ENCODE measurements at places on chromosomes 16 and 17.

GRCh38 chr16:66914541-66914940 lies 4.1 kb downstream of the CDH16 start:
- no peak for DNase-seq

DNA sequence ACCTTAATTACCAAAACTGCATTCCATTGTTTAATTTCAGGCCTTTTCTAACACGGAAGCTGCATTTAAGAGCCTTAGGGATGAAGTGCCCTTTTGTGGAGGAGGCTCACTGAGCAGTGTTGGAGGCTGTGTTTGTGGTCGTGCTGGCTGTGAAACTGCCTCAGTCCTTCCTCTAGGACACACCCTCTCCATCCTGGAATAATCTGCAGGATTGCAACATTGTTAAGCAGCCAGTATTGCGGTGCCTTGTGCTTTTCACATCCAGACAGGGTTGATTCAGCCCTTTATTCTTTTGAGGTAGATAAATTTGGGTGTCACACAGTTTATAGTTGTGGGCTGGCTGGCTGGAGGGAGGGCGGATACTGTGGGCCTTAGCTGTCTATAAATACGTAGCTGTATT lies 141.6 kb downstream of the CDRT15L2 start:
- no peak for DNase-seq

- no peak for DNase-seq
These were observed 78.7 kb downstream of the LITAF start for GRCh38 chr16:11507991-11508390.

DNA sequence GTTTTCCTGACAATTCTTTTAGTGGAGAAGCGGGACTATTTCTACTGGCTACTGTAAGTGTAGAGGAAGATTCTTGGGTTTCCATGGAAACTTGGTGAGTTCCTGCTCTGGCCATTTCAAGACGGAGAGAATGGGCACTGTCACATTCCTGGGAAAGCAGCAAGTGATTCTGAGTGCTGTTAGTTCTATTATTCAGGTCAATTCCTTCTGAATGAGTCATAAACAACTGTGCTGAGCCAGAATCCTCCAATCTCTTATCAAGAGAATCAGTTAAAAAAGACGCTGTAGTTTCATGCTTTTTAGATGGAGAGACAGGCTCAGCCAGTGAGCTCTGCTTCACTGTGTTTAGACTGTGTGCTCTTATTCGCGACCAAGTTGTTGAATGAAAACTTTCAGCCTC lies 19.6 kb downstream of the AKAP10 start:
- no peak for DNase-seq

GRCh38 chr16:13108126-13108525 lies 206.7 kb downstream of the SHISA9 start:
- DNase-seq = no peak

DNA sequence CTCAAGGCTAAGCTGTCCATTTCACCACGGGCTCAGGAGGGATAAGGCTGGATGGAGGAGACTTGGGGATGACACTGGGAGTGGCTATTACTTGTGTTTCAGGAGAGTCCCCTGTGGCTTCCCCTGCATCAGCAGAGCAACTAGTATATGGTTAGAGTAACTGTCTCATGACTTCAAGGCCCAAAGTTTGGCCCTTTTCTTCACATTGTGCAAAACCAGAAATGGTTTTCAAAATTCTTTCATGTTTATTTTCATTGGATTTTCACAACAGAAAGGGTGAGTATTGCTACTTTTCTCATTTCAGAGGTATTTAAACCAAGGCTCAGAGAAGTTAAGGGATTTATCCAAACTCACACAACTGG lies 18.1 kb upstream of the TAC4 start:
- no peak for DNase-seq

GRCh38 chr17:78338486-78339259 lies 21.2 kb downstream of the SOCS3 start:
- DNase-seq = no peak

GRCh38 chr17:44561237-44561623 lies 3.9 kb downstream of the FZD2 start:
- no peak for DNase-seq

- no peak for DNase-seq
These were observed 474.8 kb downstream of the SHISA9 start for GRCh38 chr16:13376174-13376573.

GRCh38 chr17:11557727-11558452 lies 40.4 kb upstream of the DNAH9 start:
- DNase-seq = no peak

- peak; percentile 25 for DNase-seq
These were observed 27.8 kb downstream of the CASKIN2 start for GRCh38 chr17:75487351-75488070.

DNA sequence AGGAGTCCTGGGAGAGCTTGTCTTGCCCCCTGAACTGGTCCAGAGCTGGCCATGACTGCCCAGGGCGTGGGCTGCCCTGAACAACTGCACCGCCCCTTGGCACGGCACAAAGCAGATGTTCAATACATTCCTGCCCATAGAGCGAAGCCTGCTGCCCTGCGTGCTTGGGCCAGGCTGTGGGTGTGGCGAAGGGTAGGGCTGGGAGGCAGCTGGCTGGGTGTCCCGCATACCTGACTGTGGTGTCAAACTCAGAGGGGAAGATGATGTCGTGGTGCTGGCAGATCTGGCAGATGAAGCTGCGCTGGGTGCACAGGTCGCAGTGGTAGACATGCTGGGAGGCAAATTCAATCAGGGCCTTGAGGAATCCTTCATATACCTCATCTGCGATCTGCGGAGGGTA lies 124.2 kb upstream of the SMURF2 start:
- no peak for DNase-seq

GRCh38 chr17:19378416-19379360 lies at the start of gene MAPK7:
MAPK7 (plus strand) TSS chr17:19378498; CDS start chr17:19378901, 403 bp downstream.
- no peak for DNase-seq

- DNase-seq = no peak
These were observed 57.2 kb downstream of the CHD9 start for GRCh38 chr16:53112015-53112414.

- no peak for DNase-seq
These were observed 1.8 kb downstream of the KIAA0513 start for GRCh38 chr16:85029408-85029784.

- DNase-seq = no peak
These were observed 171.4 kb downstream of the COPRS start for GRCh38 chr17:31687505-31688126.

- no peak for DNase-seq
These were observed 51.3 kb downstream of the TNFRSF13B start for GRCh38 chr17:16920628-16921020.

DNA sequence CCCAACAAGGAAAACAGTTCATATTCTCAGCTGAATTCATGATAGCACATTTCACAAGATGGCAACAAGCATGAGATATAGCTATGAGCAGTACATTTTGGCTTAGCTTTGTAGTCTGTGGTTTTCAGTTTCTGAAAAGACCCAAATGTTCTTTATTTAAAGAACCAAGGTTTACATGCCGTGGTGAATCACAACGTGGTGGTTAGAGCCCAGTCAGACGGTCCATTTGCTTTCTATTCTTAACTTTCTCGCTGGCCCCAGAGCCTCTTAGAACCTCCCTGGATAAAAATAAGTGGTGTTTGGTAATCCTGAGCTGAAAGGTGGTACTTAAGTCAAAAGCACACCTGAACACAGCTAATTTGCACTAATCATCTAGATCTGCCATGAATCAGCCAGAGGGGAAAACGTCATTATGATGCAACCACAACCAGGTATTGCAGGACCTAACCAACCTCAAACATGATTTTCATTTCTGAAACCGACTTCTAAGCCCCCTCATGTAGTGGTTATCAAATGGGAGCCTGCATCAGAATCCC lies 18.6 kb upstream of the HAPSTR1 start:
- DNase-seq = no peak
